Fibroblast of lung (primary cell): ENCODE measurements at places on chromosomes 5 and 9. TPM values are rescaled to one million over a fixed set of nuclear protein-coding genes. Genes with fewer than 3 reads are reported as not detected.

TSLP gene
- total RNA-seq: 9.2 and 18.7 TPM in 2 replicates

GRCh38 chr5:94791829-94792228, 173.4 kb downstream of the SLF1 start:
- DNase-seq: no peak

- peak; percentile 52 for DNase-seq
Observed at GRCh38 chr5:669111-669841, 23.9 kb downstream of the TPPP start.

DNA sequence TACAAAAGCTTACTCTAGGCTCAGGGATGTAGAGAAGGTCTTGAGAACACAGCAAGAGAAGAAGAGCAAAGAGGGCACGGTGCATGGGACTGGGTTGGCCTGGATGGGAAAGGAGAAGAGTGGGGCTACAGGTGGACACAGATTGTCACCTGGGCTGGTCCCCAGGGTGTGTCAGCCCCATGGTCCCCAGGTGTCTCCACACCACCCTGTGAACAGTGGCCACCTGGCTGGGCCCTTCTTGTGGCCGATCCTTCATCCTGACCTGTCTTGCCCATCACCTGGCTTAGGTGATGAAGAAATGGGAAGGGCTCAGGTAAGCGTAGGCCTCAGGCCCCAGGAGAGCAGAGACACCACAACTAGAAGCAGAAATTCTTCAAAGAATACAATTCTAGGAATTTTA, 188.9 kb downstream of the TENT4A start:
- DNase-seq: no peak

GRCh38 chr9:16068476-16068875, 515.6 kb downstream of the CCDC171 start:
- DNase-seq: peak; percentile 85

MSX2 gene
- 1.0 and 1.3 TPM in 2 replicates for total RNA-seq

DNA sequence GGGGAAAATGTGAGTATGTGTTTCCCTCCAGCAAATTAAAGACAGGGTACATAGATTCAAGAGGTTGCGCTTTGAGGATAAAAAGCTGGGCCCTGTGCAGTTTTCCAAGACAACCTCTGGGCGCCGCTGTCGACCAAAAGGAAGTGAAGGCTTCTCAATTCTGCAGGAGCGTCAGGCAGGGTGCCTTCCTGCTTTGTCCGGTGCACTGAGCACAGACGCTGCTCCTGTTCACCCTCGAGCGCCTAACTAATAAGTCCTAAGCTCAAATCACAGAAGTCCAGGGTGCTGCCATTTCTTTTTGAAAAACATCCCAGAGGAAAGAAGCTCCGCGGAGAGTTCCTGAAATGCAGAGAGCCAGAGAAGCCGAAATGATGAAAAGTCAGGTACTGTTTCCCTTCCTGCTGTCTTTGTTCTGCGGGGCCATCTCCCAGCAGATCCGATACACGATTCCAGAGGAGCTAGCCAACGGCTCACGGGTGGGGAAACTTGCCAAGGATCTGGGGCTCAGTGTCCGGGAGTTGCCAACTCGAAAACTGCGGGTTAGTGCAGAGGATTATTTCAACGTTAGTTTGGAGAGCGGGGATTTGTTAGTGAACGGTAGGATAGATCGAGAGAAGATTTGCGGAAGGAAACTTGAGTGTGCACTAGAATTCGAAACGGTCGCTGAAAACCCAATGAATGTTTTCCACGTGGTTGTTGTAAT, at the start of gene PCDHGB1:
PCDHGB1 (plus strand) TSS at position 183 of the 703 bp plus-strand sequence; CDS start at position 345, 162 bp downstream.
- peak; percentile 64 for DNase-seq

GRCh38 chr9:137556069-137556838, 4.6 kb downstream of the MRPL41 start:
- peak; percentile 67 for DNase-seq

DNA sequence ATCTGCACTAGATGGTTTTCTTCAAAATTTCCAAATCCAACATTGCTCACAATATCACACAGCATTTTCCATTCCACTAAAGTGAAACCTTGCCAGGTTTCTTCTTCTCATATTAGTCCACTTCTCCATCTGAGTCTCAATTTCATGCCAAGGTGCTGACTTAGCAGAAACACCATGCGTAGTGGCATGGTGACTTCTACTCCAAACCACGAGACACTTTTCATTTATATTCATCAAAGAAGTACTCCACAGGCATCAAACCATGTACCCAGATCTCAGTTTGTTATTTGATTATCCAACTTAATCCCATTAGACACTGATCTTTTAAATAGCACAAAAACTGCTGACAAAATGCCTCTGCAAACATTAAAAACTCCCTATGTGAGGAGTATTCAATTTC, 233.4 kb upstream of the ITGA1 start:
- no peak for DNase-seq

DNA sequence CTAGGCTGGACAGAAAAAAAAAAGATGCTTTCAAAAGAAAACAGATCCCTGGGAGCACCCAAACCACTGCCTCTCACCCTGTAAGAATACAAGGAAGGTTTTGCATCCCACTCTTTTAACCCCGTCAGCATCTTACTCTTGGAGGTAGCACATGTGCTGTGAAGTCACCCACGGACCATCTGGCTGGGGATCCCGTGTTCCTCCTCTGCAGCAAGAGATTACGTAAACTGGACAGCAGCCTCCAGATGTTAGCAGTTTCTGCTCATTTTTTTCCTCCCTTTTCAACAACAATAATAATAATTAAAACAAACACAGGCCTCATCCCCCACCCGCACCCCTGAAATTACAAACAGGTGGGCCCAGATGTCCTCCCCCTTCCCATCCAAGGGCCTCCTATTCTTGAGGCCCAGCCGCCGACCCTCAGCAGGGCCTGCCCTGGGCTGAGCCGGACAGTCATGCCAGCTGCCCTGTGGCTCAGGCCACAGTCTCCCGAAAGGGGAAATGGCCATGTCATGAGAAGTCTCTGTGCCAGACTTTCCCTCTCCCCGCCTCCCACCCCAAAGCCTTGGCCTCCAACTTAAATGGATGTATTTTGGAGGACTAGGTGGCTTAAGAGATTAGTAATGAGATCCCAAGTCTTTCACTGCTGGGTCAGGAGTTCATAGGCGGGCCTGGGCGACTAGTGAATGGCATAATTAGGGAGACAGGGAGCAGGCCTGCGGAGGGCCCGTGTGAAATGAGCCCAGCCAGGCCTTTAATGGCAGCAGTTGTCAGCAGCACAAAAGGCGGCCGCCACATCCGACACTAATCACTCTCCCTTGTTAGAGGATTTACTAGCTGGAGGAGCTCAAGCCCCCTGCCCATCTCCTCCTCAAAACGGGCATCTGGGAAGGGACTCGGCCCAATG, 165.1 kb downstream of the PAPPA start:
- DNase-seq: peak; percentile 13

IFNK gene
- total RNA-seq: not detected in 2 replicates

DNA sequence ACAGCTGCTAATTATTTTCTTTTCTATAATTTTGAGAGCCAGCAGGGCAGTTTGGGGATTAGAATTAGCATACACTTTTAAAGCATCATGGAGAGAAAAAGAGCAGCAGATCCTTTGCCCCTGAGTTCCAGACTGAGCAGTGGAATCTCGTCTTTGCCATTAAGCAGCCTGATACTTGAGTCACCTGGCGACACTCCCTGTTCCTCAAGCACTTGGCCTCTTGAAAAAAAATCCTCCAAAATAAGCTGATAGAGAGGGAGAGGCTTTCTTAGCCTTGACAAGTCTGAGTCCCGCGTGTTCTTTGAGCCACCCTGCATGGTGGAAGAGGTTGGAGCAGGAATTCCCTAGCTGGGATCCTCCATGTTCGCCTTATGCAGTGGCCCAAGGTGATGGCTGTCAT, 398.3 kb downstream of the IRX2 start:
- no peak for DNase-seq

GRCh38 chr9:127470662-127471061, 19.4 kb downstream of the LRSAM1 start:
- no peak for DNase-seq

DNA sequence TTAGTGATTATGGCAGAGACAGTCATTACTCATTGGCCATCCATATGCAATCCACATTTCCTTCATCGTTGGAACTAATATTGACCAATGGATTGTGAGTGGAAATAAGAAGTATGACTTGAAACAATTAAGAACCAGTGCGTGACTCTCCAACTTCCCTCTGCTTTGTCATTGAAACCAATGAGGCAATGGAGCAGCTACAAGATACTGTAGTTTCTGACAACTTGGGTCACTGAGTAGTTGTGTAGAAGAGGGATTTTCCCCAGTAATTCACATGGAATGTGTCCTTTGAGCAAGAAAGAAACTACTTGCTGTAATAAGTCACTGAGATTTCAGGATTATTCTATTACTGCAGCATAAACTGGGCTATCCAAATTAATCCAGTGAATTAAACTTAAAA, 785.3 kb upstream of the RIOK2 start:
- DNase-seq: no peak

- no peak for DNase-seq
Observed at GRCh38 chr9:117987945-117988344, 283.7 kb downstream of the TLR4 start.
